HTR-8/SVneo (cell line): ENCODE measurements at places on chromosomes 6 and 20.

GRCh38 chr20:21083825-21084325 lies 22.3 kb downstream of the LINC00237 start:
- DNase-seq, result no peak

- DNase-seq, result no peak
These were observed at the start of gene SYCP2 for GRCh38 chr20:59933296-59933848. SYCP2 (minus strand) TSS chr20:59933637; CDS start chr20:59922413, 11,224 bp downstream.

- no peak for DNase-seq
These were observed 281.7 kb downstream of the CDC5L start for GRCh38 chr6:44668976-44669934.

- DNase-seq, result no peak
These were observed 223.6 kb upstream of the CITED2 start for GRCh38 chr6:139597771-139598755.

- no peak for DNase-seq
These were observed 247.0 kb downstream of the PHACTR1 start for GRCh38 chr6:12963567-12963966.

- no peak for DNase-seq
These were observed 35.5 kb downstream of the PYGB start for GRCh38 chr20:25283221-25283951.

GRCh38 chr6:14727494-14728395 lies 518.1 kb upstream of the JARID2 start:
- DNase-seq, result no peak

DNA sequence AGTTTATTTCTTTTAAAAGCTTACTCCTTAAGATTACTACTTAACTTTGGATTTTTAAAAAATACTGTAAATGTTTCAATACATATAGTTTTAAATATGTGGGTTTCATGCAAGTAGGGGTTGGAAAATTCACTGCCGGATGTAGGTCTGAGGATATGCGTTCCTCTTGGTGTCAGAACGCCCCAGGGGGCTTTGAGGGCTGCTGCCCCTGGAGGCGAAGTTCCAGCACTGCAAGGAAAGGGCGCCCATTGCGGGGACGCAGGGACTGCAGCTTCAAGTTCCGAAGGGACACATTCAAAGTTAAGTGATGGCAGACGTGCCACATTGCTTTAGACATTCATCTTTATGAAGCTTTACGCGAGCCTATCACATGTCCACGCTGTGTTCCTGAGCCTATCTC lies 152.9 kb downstream of the SOD2 start:
- no peak for DNase-seq

GRCh38 chr6:17336425-17336824 lies 55.3 kb downstream of the RBM24 start:
- DNase-seq, result no peak

DNA sequence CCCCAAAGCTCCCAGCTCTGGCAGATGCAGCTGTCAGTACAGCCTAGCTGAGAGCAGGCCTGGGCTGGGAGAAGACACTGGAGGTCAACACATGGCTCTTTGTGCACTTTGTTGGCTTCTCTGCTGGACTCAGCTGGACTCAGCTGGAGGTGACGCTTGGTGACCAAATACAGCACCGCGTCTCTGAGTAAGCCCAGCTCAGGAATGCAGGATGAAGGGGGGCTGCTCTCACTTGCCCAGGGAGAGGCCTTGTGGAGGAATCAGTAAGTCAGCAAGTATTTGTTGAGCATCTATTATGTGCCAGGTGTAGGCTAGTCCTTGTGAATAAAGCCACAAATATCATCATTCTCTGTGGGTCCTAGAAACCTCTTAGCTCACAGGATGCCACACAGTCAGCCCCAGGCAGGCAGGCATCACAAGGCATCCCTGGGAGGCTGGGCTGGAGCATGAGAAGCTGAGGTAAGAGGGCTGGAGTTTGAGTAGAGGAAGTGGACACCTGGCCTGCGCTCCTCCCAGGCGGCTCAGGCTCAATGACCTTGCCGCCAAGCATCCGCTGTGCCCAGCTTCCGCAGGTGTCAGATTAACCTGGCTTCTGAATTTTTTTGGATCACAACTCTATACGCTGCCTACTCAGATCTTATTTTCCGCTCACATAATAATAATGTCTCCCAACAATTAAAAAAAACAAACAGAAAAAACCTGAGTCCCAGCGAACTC lies 95.4 kb downstream of the TMEM170B start:
- DNase-seq, result no peak

GRCh38 chr6:145199961-145200360 lies 535.4 kb downstream of the EPM2A start:
- DNase-seq, result no peak

DNA sequence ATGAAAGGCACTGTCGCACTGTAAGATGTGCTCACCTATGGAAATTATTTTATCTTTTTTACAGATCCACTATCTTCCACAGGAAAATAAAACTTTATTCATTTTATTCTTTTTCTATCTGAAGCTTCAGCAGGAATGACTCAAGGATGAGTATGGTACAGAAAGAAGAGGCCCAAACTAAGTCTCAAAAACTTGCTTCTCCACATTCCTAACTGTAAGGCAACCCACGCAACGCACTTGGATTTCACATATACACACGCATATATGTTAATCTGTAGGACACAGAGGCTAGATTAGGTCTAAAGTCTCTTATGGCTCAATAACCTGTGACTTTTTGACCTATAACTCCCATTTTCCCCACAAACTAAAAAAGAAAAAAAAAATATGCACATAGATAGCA lies 81.9 kb downstream of the RALGAPA2 start:
- no peak for DNase-seq

GRCh38 chr20:23257848-23258746 lies 92.5 kb upstream of the NXT1 start:
- peak; percentile 57 for DNase-seq
